ENCODE measurements at places on chromosomes 11 and 22.

DNA sequence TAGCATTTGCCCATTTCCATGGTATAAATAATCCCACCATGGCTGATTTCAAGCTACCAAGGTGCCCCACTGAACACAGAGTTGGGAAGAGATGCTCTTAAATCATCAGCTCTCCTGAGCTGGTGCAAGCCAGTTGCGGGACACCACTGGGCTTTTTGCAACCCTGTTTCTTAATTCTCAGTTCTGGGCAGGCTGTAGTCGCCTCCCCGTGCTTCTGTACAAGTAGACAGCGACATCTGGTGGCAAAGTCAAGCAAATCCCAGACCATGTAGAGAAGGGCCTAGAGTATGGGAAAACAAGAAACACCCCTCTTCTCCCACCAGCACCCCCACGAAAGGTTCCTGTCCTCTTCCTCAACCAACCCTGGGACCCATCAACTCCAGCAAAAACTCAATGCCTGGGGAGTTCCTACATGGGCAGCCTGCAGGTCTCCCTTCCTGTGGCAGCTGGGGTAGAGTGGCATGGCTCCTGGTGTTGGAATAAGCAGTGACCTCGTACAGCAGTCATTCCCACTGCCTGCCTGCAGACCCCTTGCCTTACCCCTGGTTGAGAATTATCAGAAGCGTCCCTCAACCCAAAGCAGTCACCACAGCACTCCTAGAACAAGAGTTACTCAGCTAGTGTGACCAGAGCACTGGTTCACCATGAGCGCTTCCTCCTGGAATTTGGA is 68.4 kb downstream of the IGLL5 start:
- DNase-seq = peak; percentile 46

DNA sequence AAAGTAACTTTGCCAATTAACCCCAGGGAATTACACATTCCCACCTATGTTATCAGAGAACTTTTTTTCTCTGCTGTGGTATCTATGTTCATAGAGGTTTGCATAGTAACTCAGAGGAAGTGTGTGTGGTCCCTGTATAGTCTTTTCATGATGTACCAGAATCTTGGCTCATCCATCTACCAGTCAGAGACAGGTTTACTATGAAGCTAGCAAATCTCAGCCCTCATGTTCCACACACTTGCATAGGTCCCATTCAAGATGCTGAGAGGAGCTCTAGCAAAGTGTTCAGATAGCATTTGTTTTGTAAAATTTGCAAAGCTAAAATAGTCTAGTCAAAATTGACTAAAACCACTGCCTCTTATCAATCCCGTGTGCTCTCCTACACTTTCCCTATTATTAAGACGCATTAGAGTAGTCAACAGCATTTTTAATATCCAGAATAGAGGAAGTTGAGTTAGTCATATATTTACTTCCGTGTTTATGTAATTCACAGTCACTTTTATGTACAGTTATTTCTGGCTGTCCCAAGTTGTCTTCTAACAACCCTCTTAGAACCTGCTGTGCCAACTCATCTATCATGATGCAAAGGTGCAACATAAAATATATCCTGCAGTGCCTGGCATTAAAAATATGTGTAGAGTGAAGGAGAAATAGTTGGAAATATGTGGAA is 184.2 kb downstream of the FAM76B start:
- DNase-seq = no peak

DNA sequence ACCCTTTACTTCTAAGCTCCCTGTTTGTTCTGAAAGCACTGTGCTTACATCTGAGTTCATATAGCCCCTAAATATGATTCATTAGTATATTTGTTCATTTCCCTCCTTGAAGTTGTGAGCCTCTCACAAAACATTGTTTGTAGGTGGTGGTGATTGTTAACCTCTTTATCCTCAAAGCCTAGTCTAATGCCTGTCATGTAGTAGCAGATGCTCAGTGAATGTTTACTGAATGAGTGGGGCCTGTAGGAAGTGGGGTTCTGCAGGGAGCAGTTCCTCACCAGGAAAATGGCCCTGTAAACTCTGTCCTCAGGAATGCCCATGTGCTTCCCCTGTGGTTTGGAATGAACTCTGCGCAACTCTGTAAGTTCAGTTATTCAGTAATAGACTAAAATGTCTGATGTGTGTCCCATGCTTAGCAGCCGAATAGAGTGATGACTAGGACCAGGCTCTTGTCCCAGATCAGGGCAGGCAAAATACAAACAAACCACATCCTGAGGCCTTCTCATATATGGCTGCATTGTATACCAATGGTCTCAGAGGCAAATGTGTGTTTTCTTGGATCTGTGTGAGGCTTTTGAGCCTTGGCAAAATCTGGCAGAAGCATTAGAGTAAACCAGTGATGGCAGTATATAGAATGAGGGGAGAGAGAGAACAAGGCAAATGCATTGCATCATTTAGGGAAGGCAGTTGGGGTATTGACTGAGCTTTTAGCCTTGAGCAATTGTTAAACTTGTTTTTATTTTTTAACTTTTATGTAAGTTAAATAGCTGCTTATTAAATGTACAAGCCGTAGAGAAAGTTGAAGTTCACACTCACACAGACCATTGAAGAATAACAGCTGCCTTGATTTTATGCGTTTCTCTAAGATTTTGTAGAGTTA is 91.4 kb upstream of the BIRC3 start:
- DNase-seq = no peak

GRCh38 chr22:49290711-49291110 is 537.0 kb downstream of the BRD1 start:
- no peak for DNase-seq

DNA sequence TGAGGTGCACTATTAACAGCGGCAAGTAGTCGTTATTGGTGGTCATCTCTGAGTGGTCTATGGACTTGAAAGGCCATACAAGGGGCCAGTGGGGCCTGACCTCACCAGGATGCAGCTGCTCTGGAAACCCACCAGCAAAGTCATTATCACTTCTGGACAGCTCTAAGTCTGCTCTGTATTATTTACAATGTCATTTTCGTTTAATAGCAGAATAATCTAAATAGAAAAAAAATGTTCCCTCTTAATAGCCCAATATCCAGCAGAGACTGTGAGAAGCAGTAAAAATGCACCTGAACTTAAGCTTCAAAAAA is 85.0 kb upstream of the EED start:
- DNase-seq = no peak

- no peak for DNase-seq
These were observed 25.8 kb downstream of the HPS4 start for GRCh38 chr22:26457661-26458272.

GRCh38 chr11:103696123-103696522 is 340.3 kb upstream of the DDI1 start:
- DNase-seq = no peak

DNA sequence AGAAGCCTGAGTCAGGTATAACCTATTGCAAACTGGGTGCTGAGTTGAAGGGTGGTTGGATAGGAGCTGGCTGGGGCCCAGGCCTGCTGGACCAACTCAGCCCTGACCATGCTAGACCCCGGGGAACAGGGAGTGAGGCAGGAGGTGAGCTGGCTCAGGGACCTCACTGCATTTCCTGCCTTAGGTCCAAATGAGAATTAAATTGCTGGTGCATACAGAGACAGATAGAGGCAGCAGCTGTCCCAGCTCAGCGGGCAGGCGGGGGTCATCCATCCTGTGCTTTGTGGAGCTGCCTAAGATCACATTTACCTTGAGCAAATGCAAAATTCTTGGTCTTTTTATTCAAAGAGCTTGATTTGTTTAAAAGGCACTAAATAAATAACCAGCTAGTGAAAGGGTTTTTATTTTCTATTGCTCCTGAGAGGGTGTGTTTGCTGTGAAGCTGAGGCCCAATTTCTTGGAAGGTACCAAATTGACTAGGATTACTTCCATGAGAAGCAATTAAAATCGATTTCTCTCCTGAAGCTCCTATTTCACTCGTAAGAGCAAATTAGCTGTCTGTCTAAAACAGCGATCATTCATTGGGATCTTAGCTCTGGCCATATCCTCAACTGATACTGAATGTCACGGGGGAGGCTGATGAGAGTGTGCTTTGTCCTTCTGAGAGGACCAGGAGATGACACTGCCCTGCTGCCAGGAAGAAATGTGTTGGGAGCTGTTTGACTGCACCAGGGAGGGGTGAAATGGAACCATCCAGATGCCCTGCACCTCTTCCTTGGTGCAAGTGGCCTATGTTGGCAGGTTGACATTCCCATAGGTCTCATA is 24.9 kb downstream of the USH1C start:
- DNase-seq = no peak

- DNase-seq = no peak
These were observed 72.8 kb upstream of the ALX4 start for GRCh38 chr11:44382656-44383240.

GRCh38 chr11:10895285-10895684 is 37.4 kb upstream of the ZBED5 start:
- no peak for DNase-seq

DNA sequence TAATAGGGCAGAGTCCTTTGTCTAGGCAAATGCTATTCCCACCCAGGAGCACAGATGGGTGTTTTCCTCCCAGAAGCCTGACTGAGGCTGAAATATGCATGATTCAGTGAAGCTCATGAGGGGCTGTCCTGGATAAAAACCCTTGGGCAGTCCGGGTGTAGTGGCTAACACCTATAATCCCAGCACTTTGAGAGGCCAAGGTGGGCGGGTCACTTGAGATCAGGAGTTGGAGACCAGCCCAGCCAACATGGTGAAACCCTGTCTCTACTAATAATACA is 48.6 kb upstream of the LMO2 start:
- DNase-seq = no peak
